NCI-H187 (cell line): ENCODE measurements at places on chromosomes 7 and 10.

DNA sequence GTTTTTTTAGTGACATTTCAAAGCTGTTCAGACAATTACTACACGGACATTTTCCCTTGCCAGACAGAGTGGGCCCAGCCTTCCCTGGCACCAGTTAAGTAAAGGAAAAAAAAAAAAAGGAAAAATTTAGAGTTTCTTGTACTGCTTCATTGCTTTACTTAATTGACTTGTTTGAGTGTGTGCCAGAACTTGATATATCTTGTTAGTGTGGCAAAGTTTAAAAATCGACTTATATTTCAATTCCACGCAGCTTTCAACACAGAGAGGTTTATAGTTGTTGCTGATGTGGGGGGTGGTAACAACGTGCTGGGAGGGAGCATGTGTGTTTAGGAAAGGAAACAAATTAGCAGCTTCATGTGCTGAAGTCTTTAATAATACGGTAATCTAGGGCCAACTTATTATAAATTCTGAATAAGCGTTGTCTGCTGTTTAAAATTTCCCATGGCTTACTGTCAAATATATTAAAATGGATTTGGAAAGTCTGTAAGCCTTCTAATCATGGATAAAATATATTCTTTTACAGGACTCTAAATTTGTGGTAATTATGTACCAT, 1104.6 kb downstream of the SORCS3 start:
- no peak for DNase-seq

GRCh38 chr10:106958589-106959361, 205.7 kb downstream of the SORCS1 start:
- DNase-seq: no peak

- no peak for DNase-seq
Observed at GRCh38 chr7:20438248-20438647, 107.5 kb downstream of the ITGB8 start.

DNA sequence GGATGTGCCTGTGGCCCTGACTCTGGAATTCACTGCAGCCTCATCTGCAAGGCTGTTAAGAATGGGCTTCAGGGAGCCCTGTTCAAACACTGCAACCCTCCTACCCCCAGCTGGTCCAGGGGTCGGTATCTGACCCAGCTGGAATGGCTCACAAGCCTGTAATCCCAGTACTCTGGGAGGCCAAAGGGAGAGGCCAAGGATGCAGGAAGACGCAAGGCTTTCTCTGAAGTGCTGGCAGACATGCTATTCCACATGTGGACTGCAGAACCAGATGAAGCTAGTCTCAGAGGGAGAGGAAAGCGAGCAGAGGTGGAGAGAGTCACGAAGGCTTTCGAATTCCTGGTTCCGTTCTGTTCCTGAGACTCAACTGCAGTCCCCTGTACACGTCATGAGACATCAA, 45.0 kb downstream of the ESYT2 start:
- DNase-seq: no peak

DNA sequence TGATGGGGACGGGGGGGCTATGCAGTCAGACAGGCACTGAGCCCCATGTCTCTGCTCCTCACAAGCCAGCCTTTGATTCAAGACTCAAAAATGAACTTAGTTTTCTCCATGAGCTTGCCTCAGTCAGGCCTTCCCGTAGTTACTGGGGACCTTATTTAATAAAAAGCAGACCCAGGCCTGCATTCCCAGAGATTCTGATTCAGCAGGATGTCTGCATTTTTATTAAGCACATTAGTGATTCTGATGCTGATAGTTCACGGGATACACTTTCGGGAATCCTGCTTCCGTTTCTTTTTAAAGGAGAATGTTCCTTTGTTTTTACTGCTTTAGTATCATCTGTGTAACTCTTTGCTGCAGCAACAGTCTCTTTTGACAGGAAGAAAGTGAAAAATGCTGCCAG, 28.3 kb upstream of the PLPP4 start:
- no peak for DNase-seq

- no peak for DNase-seq
Observed at GRCh38 chr10:100907175-100907574, 5.6 kb upstream of the SLF2 start.

- no peak for DNase-seq
Observed at GRCh38 chr10:22682237-22683139, 31.9 kb downstream of the PIP4K2A start.

GRCh38 chr7:7966141-7966734, 2.4 kb upstream of the GLCCI1 start:
- no peak for DNase-seq

DNA sequence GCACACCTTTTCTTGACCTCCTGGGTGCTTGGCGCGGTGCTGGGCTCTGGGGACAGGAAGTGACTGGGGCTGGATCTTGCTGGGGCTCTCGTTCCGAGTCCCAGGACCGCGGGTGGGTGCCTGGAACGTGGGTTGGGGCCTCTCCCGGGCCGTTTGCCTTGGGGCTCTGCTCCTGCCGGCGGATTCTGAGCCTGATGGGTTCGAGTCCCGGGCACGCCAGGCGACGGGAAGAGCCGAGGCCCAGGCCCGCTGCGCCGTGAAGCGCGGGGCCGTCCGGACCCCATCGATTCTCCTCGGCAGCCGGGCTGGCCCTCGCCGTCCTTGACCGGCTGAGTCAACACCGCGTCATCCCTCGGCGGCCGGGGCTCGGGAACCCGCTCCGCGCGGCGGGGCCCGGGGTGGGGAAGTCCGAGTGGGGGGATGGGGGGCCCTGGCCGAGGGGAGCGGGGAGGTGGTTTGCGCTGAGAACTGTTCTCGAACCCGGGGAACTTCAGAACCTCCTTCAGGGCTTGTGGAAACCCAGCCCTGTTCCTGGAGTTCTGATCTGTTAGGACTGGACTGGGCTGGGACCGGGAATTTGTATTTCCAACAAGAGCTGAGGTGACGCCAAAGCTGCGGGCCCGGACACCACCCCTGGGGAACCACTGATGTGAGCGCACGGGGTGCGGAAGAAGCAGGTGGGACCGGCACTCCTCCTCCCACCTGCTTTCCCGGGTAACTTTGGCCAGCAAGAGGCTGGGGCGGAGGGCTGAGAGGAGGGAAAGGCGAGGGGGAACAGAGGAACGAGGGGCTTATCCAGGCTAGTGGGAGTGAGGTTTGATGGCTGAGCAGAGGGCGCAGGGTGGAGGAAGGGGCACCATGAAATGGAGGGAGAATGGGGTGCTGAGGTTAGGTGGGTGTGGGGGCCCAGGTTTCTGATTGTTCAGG, 6.2 kb downstream of the HHEX start:
- DNase-seq: no peak

DNA sequence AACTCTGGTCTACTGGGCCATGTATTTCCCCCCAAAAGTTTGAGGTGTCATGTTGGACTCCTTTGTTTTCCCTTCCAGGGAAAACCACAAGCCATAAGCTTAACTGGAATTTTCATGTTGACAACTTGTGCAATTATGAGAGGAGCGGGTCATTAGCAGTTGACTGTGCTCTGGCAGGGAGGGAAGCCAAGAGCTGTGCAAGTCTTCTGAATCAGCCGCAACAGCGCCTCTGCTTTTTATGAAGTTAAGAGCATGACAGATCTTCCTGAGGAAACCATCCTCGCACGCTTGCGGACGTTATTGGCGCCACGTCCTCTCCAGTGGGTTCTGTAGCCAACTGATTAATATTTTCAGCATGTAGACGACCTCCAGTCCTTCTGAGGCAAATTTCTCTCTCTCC, 148.7 kb upstream of the MKI67 start:
- no peak for DNase-seq

DNA sequence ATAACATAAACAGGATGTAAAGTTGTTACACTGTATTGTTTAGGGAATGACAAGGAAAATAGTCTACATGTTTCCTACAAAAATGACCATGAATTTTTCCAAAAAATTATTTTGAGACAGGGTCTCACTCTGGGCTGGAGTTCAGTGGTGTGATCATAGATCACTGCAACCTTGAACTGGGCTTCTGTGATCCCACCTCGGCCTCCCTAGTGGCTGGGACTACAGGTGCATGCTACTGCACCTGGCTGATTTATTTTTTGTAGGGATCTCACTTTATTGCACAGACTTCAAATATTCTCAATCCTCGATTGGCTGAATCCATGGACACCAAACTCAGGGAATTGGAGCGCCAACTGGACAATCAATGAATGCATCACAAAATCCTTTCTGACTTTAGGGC, 6.6 kb downstream of the CHCHD2 start:
- no peak for DNase-seq

GRCh38 chr10:22651276-22651980, 63.0 kb downstream of the PIP4K2A start:
- no peak for DNase-seq

- no peak for DNase-seq
Observed at GRCh38 chr10:14358886-14359573, 28.3 kb upstream of the FRMD4A start.

GRCh38 chr10:1548146-1548545, 189.2 kb downstream of the ADARB2 start:
- DNase-seq: no peak

DNA sequence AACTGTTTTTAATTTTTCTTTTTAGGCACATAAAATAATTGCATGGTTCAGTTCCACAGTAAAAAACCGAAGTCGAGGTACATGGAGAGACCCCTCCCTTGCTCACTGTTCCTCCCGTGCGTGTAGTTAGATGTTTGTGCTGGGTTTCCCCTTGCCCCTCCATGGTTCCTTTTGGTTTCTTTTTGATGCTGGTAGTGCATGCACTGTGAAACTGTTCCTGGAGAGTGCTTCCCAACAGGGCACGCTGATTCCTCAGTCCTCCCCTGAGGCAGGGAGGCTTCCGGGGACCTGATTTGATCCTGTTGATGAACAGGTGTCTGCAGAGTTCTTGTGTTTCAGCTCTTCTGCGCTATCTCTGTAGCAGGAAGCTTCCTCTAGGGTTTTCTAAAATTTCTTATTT, 69.5 kb downstream of the ADCY1 start:
- DNase-seq: no peak

- DNase-seq: no peak
Observed at GRCh38 chr10:103759100-103759781, 96.1 kb downstream of the SH3PXD2A start.

GRCh38 chr10:135132-135600, at the start of gene ZMYND11:
Gene ZMYND11 (plus strand): TSS chr10:135455. CDS start chr10:180013, 44,558 bp downstream.
- DNase-seq: peak; percentile 19

- no peak for DNase-seq
Observed at GRCh38 chr10:78925275-78925674, 143.5 kb upstream of the ZMIZ1 start.

DNA sequence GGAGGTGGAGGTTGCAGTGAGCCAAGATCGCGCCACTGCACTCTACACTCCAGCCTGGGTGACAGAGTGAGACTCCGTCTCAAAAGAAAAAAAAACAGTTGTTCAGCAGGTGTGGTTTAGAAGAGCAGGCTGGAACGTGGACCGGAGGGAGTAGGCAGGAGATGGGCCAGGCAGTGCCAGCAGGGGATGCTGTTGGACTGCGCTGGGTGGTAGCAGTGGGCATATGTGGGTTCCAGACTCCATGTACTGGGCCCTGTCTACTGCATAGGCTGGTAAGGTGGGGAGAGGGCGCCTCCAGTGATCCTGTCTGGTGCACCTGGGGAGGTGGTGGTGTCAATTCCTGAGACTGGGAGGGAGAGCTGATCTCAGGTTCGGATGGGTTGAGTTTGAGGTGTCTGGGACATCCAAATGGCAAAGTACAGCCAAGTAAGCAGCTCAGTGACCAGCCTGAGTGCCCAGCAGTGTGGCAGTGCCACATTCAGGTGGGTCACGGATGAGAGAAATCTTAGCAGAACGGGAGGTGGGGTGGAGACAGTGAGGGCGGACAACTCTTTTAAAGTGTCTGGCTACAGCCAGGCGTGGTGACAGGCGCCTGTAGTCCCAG, 25.9 kb downstream of the SFXN4 start:
- no peak for DNase-seq

GRCh38 chr10:14244801-14245211, 85.9 kb downstream of the FRMD4A start:
- DNase-seq: no peak
